ENCODE measurements at places on chromosomes 5 and 9.
A peak's percentile ranks its signal among the peaks of the same experiment; 100 is the strongest.

GRCh38 chr5:179679014-179679674 is 1.7 kb downstream of the CBY3 start:
- DNase-seq: peak; percentile 52

- no peak for DNase-seq
Measured at GRCh38 chr5:84433461-84433860, 48.8 kb upstream of the EDIL3 start.

GRCh38 chr5:90915393-90915792 is 356.8 kb downstream of the ADGRV1 start:
- DNase-seq: no peak

- DNase-seq: no peak
Measured at GRCh38 chr9:131559421-131560000, 14.2 kb downstream of the PRRT1B start.

- no peak for DNase-seq
Measured at GRCh38 chr5:57447658-57448057, 35.0 kb downstream of the ACTBL2 start.

DNA sequence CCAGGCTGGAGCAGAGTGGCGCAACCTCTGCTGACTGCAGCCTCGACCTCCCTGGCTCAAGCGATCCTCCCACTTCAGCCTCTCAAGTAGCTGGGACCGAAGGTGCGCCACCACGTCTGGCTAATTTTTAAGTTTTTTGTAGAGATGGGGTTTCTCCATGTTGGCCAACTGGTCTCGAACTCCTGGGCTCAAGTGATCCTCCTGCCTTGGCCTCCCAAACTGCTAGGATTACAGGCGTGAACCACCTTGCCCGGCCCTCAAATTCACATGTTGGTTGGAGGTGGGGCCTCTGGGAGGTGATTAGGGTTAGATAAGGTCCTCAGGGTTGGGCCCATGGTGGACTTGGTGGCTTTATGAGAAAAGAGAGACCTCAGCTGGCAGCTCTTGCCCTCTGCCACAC is 10.1 kb downstream of the LCN12 start:
- no peak for DNase-seq

GRCh38 chr9:21559402-21560280 is 77.5 kb upstream of the IFNE start:
- DNase-seq: peak; percentile 33

GRCh38 chr5:53997736-53998627 is 312.4 kb downstream of the ARL15 start:
- DNase-seq: no peak

- no peak for DNase-seq
Measured at GRCh38 chr5:96808868-96809558, 1.3 kb upstream of the ERAP1 start.

- no peak for DNase-seq
Measured at GRCh38 chr9:3434594-3434993, 91.2 kb downstream of the RFX3 start.

DNA sequence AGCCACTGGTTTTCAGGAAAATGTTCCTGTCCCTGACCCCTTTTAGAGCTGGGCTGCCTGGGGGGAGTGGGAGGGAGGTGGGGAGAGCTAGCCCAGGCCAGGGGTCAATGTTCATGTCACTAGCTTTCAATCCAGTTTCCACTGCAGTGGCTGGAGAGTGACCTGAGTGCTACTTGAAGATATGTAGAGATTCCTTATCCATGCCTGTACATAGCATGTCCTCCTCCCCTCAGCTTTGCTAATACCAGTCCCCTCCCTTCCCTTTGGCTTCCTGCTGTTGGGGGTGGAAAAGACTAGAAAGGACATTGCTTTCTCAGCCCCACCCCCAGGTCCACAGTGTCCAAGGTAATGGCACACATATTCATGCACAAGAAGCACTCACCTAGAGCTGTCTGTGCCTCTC is 7.8 kb downstream of the DNAJB5 start:
- no peak for DNase-seq

DNA sequence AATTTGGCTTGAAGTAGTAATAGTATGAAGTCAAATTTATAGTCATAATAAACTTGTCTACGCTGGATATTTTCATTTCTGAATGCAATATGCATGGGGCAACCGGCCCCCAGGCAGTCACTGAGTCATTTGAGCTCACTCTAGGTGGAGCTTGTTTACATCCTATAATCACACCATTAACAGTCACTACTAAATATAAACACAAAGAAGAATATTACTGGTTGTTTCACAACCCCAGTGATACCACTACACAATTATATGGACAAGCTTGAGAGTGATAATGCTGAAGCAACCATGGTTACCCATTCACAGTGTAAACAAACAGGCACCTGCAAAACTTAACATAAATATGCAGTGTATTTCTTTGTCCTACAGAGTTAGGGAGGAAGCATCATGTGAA is 68.7 kb downstream of the MARCHF3 start:
- no peak for DNase-seq

DNA sequence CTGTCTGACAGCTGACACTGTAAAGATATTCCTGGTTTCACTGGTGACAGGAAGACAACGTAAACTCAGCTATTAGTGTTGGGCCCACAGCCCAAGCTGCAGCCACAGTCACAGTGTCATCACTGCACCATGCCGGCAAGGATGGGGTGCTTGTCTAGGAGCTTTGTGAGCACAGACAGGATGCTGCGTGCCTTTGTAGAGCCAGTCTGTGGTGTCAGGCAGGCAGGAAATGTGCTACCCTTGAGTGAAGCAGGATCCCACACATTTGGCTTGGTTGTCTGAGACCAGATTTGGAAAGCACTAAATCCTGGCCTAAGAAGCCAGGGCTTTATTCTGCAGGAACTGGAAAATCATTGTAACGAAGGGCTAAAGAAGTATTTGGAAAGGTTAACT is 121.6 kb upstream of the ADAMTS16 start:
- DNase-seq: no peak

- DNase-seq: no peak
Measured at GRCh38 chr5:81205058-81205457, 28.1 kb upstream of the CKMT2 start.

DNA sequence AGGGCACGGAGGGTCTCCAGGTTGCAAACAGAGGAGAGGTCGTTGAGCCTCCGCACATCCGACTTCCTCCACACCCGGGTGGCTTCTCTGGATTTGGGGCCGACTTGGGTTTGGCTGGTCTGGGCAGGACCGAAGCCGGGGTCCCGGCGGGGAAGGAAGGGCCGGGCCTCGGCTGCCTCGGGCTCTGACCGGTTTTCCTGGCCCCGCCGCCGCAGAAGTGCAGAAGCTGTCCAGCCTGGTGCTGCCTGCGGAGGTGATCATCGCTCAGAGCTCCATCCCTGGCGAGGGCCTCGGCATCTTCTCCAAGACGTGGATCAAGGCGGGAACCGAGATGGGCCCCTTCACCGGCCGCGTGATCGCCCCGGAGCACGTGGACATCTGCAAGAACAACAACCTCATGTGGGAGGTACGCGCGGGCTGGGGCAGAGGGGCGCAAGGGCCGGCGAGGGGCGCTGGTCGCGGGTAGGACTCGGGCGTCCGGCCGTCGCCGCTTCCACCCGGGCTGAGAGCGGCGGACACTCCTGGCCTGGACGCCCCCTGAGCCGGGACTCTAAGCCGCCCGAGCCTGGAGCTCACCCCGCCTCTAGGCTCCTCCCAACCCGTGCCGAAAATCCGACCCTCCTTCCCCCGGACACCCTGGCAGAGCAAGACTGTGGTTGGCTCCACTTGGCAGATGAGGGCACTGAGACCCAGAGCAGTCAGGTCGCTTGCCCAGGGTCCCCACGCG is 2.2 kb downstream of the PRDM12 start:
- no peak for DNase-seq

- no peak for DNase-seq
Measured at GRCh38 chr5:68793993-68794392, 299.8 kb upstream of the SLC30A5 start.
